Mesenchymal stem cell (in vitro differentiated cells and primary cell): ENCODE measurements at places on chromosomes 3 and 15.
A peak's percentile ranks its signal among the peaks of the same experiment; 100 is the strongest.

DNA sequence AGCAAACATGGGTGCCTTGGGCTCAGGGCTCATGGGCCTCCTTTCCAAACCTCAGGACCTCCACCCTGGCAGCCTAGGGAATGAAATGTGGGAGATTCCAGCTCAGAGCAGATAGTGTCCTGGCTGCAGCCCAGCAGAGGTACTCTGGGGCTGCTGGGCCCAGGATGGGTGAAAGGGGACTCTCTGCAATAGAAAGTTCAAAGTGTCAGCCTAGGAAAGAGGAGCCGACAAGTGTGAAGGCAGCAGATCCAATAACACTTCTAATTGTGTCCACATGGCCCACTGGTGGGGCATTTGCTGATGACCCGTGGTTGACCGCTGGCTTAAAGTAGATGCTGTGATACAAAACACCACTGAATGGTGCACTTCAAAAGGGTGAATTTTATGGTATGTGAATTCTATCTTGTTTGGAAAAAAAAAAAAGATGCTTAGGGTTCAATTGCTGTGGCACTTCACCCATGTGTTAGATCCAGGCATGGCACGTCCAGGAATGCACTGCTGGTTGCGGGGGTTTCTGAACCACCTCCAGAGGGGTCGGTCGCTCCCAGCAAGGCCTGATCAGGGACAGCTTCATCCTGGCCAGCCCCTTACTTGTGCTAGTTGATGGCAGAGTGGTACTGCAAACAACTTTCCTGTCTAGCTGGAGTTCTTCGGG lies 20.9 kb downstream of the AMOTL2 start:
- no peak for DNase-seq

DNA sequence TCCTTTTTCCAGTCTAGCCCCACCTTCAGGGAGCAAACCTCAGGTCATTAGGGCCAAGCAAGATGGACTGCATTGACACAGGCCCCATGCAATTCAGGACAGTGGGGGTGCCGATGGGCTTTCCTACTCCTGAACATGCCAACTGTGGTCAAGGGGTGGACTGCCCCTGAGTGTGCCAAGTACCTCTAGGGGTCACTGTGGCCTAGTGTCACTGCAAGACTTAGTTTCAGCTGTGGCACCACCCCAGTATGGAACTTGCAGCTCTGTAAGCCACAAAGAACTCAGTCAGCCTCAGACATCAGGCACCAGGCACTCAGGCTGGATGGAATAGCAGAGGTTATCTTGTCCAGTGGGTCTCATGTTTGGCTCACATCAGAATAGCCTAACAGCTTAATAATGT lies 32.3 kb downstream of the EXOG start:
- no peak for DNase-seq

DNA sequence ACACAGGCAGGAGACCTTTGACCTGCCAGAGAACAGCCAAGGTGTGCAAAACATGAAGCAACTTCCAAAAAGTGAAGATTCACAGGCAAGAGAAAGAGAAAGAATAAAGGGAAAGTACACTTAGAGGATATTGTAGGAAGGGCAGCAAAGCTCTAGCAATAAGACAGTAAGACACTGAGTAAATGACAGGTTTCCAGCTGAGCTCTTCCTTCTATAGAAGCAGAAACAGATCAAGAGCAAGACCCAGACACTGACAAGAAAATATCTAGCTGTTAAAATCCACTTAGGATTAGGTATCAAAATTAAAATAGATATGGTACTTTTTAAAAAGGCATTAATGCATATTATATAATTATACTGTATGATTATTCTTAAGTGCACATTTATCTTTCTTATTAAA lies 333.4 kb downstream of the RAP2B start:
- no peak for DNase-seq

DNA sequence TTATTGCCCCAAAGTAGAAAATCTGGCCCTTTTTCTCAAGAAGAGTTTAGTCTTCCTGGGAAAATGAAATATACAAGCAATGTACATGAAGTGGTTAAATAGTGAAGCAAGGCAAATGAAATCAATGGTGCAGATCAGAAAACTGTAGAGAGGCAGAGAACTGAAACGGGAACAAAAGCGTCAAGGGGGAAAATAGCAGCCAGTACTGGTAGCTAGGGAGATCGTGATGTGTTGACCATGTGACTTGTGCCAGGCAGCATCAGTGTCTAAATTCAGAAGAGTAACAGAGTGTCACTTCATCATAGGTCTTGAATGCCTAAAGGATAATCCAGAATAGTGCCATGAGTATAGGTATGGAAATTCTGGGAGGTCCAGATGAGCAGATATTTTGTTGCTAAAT lies 163.1 kb downstream of the CHL1 start:
- no peak for DNase-seq

- no peak for DNase-seq
These were observed 191.9 kb upstream of the POU1F1 start for GRCh38 chr3:87468235-87468634.

DNA sequence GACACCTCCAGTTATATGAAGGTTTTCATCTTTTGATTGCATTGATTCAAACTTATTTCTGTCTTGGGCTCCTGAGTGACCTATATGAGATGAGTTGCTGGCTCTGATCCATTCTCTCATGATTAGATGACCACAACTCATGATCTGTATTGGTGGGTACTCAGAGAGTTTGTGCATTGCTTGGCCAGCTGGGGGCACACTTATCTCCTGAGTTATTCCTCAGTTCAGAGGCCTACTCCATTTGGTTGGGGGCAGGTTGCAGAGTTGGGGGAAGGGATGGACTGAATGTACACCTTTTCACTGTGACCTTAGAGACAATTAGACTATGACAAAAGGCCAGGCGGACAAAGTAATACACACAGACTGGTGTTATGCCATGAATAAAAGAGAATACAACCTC lies 166.2 kb upstream of the SEMA6D start:
- DNase-seq, result no peak

DNA sequence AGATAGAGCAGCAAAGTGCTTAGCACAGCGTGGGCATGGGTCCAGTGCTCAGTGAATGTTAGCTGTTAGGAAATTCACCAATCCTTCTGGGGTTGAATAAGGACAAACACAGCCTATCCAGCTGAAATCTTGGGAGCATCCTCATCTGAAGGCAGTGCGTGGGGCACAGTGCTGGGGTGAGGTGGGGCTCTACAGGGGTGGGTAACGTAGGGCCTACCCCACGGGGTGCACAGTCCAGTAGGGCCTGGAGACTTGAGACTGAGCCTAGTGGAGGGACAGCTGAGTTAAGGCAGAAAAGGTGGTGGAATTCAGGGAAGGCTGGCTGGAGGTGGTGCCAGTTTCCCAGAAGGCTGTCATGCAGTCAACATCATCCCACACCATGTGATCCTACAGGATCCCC lies 73.0 kb downstream of the ISG20 start:
- no peak for DNase-seq

- DNase-seq, result no peak
These were observed 11.1 kb downstream of the CD80 start for GRCh38 chr3:119548341-119548740.

DNA sequence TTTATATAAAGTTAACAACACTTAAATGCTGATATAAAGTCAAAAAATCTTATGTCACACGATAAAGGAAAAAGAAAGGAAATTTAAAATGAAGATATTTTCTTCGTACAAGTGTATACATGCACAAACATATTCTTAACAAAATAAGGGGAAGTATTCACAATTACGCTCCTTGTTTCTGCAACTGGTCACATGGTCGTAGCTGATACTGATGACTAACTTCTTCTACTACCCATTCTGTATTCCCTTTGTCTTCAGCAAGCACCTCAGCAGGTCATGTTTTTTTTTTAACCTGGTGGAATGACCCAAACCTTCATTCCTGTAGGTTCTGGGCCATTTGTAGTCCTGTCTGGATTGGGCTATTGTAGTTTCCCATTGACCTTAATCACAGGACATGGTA lies 30.0 kb upstream of the CMTM8 start:
- no peak for DNase-seq

DNA sequence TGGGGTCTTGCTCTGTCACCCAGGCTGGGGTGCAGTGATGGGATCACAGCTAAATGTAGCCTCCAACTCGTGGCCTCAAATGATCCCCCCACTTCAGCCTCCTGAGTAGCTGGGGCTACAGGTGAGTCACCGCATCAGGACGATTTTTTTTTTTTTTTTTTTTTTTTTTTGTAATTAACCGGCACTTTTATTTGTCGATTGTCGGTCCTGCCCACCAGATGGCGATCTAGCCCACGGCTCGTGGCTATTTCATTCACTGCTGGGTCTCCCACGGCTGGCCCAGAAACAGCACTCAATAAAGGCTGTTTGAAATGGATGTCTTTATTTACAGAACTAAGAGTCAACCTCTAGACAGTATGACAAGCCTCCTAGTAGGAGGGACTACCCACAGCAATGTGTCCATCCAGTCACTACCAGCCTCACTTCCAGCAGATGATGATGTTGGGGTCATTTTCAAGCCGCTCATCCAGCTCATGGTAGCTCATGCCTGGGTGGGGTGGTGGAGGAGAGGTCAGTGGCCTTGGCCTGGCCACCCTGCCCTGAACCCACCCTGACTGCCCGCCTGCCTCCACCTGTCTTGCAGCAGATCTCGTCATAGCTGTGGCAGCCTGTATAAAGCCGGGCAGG lies 1.8 kb upstream of the ZMYND10 start:
- DNase-seq, result peak; percentile 83

DNA sequence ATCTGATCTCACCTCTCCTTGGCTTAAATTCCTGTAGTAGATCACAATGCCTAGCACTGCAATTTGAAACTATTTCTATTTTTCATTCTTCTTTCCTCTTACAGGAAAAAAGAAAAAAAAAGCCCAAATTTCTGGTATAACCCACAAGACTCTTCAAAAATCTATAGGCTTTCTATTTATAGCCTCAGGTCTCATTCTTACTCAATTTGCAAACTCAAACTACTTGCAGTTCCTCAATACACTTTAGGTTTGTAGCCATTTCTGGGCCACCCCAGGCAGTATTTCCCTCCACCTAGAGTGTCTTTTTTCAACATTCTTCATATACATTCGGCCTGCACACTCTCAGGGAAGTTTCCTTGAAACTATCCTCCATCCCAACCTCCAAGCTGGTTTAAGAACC lies 169.0 kb downstream of the TBC1D5 start:
- no peak for DNase-seq

DNA sequence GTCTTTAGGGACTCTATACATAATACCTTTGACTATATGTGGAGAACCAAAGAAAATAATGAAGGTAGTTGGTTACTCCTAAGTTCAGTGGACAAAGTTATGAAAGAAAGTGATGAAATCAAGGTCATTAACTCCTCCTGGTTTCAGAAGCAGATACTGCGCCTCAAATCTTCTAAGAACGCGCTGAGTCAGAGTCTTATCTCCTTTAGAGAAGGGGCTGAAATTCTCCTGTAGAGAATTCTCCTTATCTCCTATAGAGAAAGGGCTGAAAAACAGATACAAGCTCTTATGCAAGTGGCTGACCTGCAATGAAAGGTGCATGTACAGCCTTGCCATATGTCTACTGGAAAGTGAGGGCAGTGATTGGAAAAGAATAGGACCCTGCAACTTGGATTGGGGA lies 824.2 kb downstream of the NSUN3 start:
- DNase-seq, result no peak

DNA sequence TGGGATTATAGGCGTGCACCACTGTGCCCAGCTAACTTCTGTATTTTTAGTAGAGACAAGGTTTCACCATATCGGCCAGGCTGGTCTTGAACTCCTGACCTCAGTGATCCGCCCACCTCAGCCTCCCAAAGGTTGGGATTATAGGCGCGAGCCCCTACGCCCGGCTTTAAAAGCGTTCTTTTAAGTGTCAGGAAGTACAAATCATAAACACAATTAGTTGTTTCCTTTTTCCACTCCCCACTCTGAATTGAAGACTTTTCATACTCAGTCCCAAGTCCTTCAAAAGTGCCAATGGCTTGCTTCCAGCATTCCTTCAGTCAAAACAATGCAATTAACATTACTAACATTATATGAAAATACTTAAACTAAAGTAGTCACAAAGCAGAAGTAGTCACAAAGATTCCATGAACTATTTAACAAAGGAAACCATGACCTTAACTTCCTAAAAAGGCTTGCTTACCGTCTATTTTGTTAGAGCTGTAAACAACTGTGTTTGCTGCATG lies 8.1 kb downstream of the WDR82 start:
- no peak for DNase-seq

DNA sequence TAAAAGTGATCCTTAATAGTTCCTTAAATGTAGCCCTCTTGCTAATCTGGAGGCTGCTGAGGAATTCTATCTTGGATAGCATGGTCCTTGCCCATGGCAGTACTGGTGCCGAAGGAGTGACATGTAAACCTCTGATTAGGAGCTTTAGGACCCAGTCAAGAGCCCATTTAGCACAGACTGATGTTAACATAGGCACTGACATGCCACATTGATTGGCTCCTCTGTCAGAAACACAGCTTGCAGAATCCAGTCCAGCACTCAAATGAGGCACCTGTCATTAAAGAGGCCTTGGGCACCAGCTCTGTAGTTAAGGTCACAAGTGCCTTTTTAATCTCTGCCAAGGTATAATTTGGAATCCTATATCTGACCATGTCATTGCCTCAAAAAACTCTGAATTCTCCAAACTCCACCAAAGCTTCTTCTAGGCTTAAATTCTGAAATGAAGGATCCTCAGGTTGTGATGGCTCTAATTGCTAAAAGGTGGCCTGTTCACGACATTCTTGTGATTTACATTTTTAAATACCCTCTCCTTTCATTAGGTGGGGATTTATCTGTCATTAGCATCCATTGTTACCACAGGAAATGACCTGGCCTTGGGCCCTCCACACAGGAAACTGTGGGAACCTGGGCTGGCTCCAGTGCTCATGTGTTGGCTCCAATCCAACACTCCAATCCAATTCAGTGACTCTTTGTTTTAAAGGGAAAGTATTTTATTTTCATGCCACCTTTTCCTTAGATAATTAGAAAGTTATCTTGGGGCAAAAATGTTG lies 57.3 kb upstream of the RNF7 start:
- DNase-seq, result peak; percentile 39

GRCh38 chr3:150324245-150324644 lies 83.9 kb upstream of the TSC22D2 start:
- no peak for DNase-seq
